Activated T-helper 17 cell treated with anti-CD3 and anti-CD28 coated beads, Interleukin-2, amount 50 U/mL, for 72 hours (primary cell): ENCODE measurements at places on chromosomes 1 and 21. TPM values are rescaled to one million over a fixed set of nuclear protein-coding genes. Genes with fewer than 3 reads are reported as not detected.

Gene MTARC1
- total RNA-seq, result 0.11 TPM

Gene CATSPERE
- 0.69 TPM for total RNA-seq

Gene COL9A2
- 18.9 TPM for total RNA-seq

Gene KCNE2
- not detected for total RNA-seq

Gene RBM11
- 2.9 TPM for total RNA-seq

Gene COP1
- total RNA-seq, result 43.8 TPM

Gene MSH4
- 0.32 TPM for total RNA-seq

Gene SLC1A7
- not detected for total RNA-seq

Gene PBX1
- 0.22 TPM for total RNA-seq

Gene PLA2G2F
- total RNA-seq, result not detected

GRCh38 chr1:184822267-184822666 is 67.6 kb upstream of the EDEM3 start:
- no peak overlapping the region for H3K27ac ChIP-seq
- ATAC-seq, result no peak
- H3K4me1 ChIP-seq, result peaks cover 15% of the 10 kb centered on the region

GRCh38 chr1:50989694-50990093 is 19.6 kb downstream of the CDKN2C start:
- no peak for ATAC-seq
- H3K36me3 ChIP-seq, result no peaks in the 10 kb centered on the region
- no peaks in the 10 kb centered on the region for H3K27me3 ChIP-seq
- no peak overlapping the region for H3K27ac ChIP-seq
- no peaks in the 10 kb centered on the region for H3K4me1 ChIP-seq

GRCh38 chr1:205783904-205784303 is 8.6 kb upstream of the RAB29 start:
- H3K27me3 ChIP-seq, result no peaks in the 10 kb centered on the region
- no peaks in the 10 kb centered on the region for H3K36me3 ChIP-seq
- no peak overlapping the region for H3K27ac ChIP-seq

DNA sequence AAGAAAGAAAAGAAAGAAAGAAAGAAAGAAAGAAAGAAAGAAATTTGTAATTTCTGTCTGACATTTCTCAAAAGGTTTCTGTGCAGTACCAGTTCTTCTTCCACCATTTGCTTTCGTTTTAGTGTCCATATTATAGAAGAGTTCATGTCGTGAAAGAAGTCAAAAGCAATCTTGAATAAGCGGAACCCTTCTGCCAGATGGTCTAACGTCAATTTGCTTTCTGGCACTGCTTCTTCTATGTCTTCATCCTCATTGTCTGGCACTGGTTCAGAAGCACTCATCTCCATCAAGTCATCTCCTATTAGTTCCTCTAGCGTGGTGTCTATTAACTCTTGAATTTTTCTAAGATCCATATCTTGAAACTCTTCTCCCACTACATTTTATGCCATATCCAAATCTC is 170.0 kb upstream of the KCTD3 start:
- H3K36me3 ChIP-seq, result no peaks in the 10 kb centered on the region
- no peaks in the 10 kb centered on the region for H3K27me3 ChIP-seq
- H3K27ac ChIP-seq, result no peak overlapping the region
- no peaks in the 10 kb centered on the region for H3K4me1 ChIP-seq
- ATAC-seq, result no peak
- H3K4me3 ChIP-seq, result no peak overlapping the region

GRCh38 chr1:226799634-226800281 is 60.7 kb upstream of the ITPKB start:
- H3K4me1 ChIP-seq, result peaks cover 25% of the 10 kb centered on the region
- ATAC-seq, result no peak
- H3K4me3 ChIP-seq, result peak overlapping the region; percentile 92
- peak overlapping the region; percentile 100 for H3K27ac ChIP-seq

- no peak for ATAC-seq
- peaks cover 11% of the 10 kb centered on the region for H3K4me1 ChIP-seq
- H3K4me3 ChIP-seq, result no peak overlapping the region
- H3K27ac ChIP-seq, result peak overlapping the region; percentile 41
- no peaks in the 10 kb centered on the region for H3K27me3 ChIP-seq
Measured at GRCh38 chr1:67001682-67002425, 52.1 kb downstream of the SLC35D1 start.

DNA sequence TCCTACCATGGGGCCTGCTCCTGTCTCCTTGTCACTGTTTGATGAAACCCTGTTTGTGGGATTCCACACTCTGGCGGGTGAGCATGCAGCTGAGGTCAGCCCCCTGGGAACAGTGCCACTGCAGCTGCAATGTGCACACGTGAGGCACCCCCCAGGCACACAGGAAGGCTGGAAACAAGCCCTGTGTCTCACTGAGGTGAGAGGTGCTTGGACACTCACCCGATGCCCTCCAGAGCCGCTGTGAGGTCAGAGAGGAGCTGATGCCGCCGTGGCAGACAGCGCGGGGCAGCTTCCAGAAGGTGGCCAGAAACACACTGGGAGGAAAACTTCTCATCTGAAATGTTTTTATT is 49.7 kb downstream of the SLX9 start:
- ATAC-seq, result no peak
- no peaks in the 10 kb centered on the region for H3K27me3 ChIP-seq
- H3K4me3 ChIP-seq, result no peak overlapping the region
- H3K36me3 ChIP-seq, result no peaks in the 10 kb centered on the region

GRCh38 chr1:9280015-9280860 is 12.5 kb upstream of the SPSB1 start:
- peak; percentile 86 for ATAC-seq
- no peaks in the 10 kb centered on the region for H3K27me3 ChIP-seq

- H3K4me3 ChIP-seq, result no peak overlapping the region
- H3K36me3 ChIP-seq, result no peaks in the 10 kb centered on the region
- no peak overlapping the region for H3K27ac ChIP-seq
Measured at GRCh38 chr1:59107916-59108315, 189.0 kb upstream of the FGGY start.

DNA sequence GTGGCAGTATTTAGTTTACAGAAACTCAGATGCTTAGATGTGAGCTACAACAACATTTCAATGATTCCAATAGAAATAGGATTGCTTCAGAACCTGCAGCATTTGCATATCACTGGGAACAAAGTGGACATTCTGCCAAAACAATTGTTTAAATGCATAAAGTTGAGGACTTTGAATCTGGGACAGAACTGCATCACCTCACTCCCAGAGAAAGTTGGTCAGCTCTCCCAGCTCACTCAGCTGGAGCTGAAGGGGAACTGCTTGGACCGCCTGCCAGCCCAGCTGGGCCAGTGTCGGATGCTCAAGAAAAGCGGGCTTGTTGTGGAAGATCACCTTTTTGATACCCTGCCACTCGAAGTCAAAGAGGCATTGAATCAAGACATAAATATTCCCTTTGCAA is 59.7 kb upstream of the ZNF326 start:
- H3K36me3 ChIP-seq, result peaks cover 45% of the 10 kb centered on the region
- no peaks in the 10 kb centered on the region for H3K27me3 ChIP-seq
- H3K27ac ChIP-seq, result no peak overlapping the region
- peaks cover 3% of the 10 kb centered on the region for H3K4me1 ChIP-seq

GRCh38 chr1:182952677-182953444 is at the start of gene SHCBP1L:
SHCBP1L (minus strand) TSS chr1:182953166; CDS start chr1:182953133, 33 bp downstream.
- no peaks in the 10 kb centered on the region for H3K36me3 ChIP-seq
- no peaks in the 10 kb centered on the region for H3K4me1 ChIP-seq
- ATAC-seq, result no peak

DNA sequence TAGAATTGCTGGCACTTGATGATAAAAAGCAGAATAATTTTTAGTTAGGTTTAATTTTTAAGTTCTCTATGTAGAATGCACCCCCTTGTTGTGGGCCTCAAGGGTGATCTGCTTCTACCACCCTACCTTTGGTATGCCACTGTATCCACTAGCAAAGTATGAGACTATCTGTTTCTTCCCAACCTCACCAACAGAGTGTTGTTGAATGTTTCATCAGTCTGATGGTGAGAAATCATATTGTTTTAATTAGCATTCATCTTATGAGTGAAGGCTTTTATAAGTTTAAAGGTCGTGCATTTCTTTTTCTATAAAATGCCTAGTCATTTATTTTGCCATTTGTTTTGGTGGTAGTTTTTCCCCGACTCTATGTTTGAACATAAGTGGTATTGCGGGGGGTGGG is 141.0 kb downstream of the MAGI3 start:
- no peaks in the 10 kb centered on the region for H3K4me1 ChIP-seq
- no peaks in the 10 kb centered on the region for H3K27me3 ChIP-seq
- H3K36me3 ChIP-seq, result no peaks in the 10 kb centered on the region
- no peak overlapping the region for H3K4me3 ChIP-seq

GRCh38 chr1:14672005-14672404 is 73.5 kb downstream of the KAZN start:
- H3K36me3 ChIP-seq, result no peaks in the 10 kb centered on the region
- H3K4me1 ChIP-seq, result no peaks in the 10 kb centered on the region
- ATAC-seq, result no peak
- no peak overlapping the region for H3K27ac ChIP-seq

DNA sequence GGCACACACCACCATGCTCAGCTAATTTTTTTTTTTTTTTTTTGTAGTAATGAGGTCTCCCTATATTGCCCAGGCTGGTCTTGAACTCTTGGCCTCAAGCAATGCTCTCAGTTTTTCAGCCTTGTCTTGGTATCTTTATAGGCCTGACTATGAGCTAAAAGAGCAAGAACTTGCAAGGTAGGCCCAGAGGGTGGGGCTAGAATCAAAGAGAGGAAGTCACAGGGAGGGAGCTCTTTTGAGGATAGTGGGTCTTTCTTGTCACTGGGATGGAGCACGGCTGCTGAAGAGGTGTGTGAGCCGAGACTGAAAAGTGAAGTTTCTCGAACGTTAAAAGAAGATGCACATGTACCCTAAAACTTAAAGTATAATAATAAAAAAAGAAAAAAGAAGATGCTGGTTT is 260.0 kb upstream of the BEND5 start:
- no peaks in the 10 kb centered on the region for H3K36me3 ChIP-seq
- no peak overlapping the region for H3K27ac ChIP-seq
- no peak overlapping the region for H3K4me3 ChIP-seq

GRCh38 chr1:182560392-182560984 is 28.6 kb downstream of the RNASEL start:
- no peaks in the 10 kb centered on the region for H3K36me3 ChIP-seq
- H3K4me1 ChIP-seq, result no peaks in the 10 kb centered on the region
- H3K4me3 ChIP-seq, result no peak overlapping the region
- no peaks in the 10 kb centered on the region for H3K27me3 ChIP-seq
- no peak overlapping the region for H3K27ac ChIP-seq

GRCh38 chr1:21783679-21784603 is 992 bp upstream of the USP48 start:
- no peak for ATAC-seq
- H3K27me3 ChIP-seq, result no peaks in the 10 kb centered on the region
- H3K27ac ChIP-seq, result peak overlapping the region; percentile 98
- peaks cover 39% of the 10 kb centered on the region for H3K36me3 ChIP-seq
